Colonic mucosa (tissue), 4 donors: ENCODE measurements at places on chromosomes 5 and 9. TPM values are rescaled to one million over a fixed set of nuclear protein-coding genes. Genes with fewer than 3 reads are reported as not detected.

DNA sequence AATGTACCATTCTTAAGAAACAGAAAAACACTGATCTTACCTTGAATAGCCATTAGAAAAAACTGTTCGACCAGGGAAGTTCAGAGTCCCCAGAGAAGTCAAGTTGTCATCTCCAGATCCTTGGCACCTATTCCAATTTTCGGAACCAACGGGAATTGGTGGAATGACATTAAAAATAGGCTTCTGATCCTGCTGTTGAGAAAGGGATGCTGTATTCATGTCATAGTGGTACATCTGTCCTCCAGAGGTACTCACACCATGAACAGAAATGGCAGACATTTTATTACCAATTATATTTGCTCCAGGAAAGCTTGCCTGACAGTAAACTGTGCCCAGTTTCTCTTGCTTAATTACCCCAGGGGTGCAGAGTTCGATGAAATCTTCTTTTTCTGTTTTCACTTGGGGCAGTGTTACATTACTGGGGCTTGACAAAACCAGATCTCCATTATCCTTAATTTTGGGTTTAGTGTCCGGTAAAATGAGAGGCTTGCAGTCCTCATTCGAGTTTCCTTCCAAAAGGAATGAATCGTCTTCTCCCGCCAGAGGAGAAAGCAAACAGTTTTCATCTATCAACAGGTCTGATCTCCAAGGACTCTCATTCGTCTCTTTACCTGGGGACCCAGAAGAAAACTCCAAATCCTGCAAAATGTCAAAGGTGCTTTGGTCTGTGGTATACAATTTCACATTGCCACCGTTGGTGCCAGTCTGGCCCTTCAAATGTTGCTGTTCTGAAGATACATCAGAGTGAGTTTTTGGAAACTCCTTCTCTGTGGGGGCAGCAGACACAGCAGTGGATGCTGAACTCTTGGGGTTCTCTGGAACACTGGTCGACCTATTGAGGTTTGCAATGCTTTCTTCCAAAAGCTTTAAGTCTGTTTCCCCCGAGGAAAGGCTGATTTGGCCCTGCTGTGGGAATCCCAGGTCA is 3.6 kb downstream of the NR3C1 start:
- no peaks in the 10 kb centered on the region for H3K4me1 ChIP-seq
- no peaks in the 10 kb centered on the region for H3K27me3 ChIP-seq
- H3K36me3 ChIP-seq, result no peaks in the 10 kb centered on the region
- no peak for DNase-seq
- H3K27ac ChIP-seq, result peak overlapping the region; percentile 13
- H3K4me3 ChIP-seq, result peak overlapping the region; percentile 2

GRCh38 chr5:154058055-154059038 is 19.6 kb downstream of the MFAP3 start:
- no peak overlapping the region for H3K27ac ChIP-seq
- DNase-seq, result no peak
- H3K4me3 ChIP-seq, result no peak overlapping the region
- H3K27me3 ChIP-seq, result no peaks in the 10 kb centered on the region

- H3K27ac ChIP-seq, result peak overlapping the region; percentile 55
- H3K4me3 ChIP-seq, result no peak overlapping the region
- H3K4me1 ChIP-seq, result no peaks in the 10 kb centered on the region
- no peaks in the 10 kb centered on the region for H3K36me3 ChIP-seq
Measured at GRCh38 chr5:91311697-91312501, 71.2 kb downstream of the ARRDC3 start.

OMD gene
- 0.37 TPM for total RNA-seq

GRCh38 chr9:87336914-87337333 is 160.7 kb upstream of the DAPK1 start:
- H3K27me3 ChIP-seq, result peaks cover 8% of the 10 kb centered on the region
- no peaks in the 10 kb centered on the region for H3K4me1 ChIP-seq
- DNase-seq, result peak; percentile 24
- no peak overlapping the region for H3K4me3 ChIP-seq

DEPDC1B gene
- total RNA-seq, result 25.1 TPM

GRCh38 chr5:104763216-104763615 is 1200.6 kb upstream of the NUDT12 start:
- no peaks in the 10 kb centered on the region for H3K36me3 ChIP-seq
- no peak overlapping the region for H3K27ac ChIP-seq
- H3K4me3 ChIP-seq, result no peak overlapping the region
- no peaks in the 10 kb centered on the region for H3K27me3 ChIP-seq
- no peaks in the 10 kb centered on the region for H3K4me1 ChIP-seq

POU4F3 gene
- total RNA-seq, result not detected

RGS3 gene
- total RNA-seq, result 71.1 TPM

DNA sequence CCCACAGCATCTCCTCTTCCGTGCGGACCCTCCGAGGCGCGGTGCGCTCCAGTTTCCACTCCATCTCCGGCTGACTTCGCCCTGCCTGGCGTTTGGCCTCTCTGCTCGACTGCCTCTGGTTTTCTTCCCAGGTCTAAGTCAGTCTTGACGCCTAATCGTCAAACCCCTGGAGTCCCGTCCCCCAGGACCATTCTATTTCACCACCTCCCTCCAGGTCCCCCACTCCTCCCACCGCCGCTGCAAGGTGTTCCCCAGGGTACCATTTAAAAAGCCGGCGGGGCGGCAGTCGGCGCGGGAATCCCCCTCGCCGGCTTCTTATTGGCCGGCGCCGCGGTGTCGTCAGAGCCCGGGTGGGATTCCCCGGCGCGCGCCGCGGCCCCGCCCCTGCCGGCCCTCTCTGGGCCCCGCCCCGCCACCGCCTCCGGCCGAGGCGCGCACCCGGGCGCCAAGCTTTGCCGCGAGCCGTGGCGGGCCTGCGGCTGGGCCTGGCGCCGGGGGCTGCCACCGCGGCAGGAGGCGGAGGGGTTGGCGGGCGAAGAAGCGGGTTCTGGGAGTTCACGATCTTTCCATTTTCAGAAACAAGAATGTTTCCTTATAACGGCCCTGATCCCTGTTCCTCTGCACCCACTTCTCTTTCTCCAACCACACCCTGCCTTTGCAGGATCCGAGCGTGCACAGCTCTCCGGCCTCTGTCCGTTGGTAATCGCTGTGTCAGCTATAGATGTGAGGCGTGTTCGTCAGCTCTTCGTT is at the start of gene CDC20B:
TSS of gene CDC20B (minus strand) at position 241 of the 750 bp plus-strand sequence. CDS start at position 64, 177 bp downstream.
- H3K27ac ChIP-seq, result no peak within 1 kb of the TSS
- peaks cover 39% of the 10 kb centered on the region for H3K27me3 ChIP-seq
- peak; percentile 76 for DNase-seq
- H3K4me1 ChIP-seq, result peaks cover 10% of the 10 kb centered on the region

GRCh38 chr5:37940931-37941623 is 101.2 kb upstream of the GDNF start:
- H3K27me3 ChIP-seq, result no peaks in the 10 kb centered on the region
- no peaks in the 10 kb centered on the region for H3K36me3 ChIP-seq
- DNase-seq, result no peak
- no peaks in the 10 kb centered on the region for H3K4me1 ChIP-seq
- no peak overlapping the region for H3K4me3 ChIP-seq
